ENCODE measurements at places on chromosomes 11 and 22.

- no peak for DNase-seq
Measured at GRCh38 chr22:17915188-17915587, 109.2 kb downstream of the MICAL3 start.

DNA sequence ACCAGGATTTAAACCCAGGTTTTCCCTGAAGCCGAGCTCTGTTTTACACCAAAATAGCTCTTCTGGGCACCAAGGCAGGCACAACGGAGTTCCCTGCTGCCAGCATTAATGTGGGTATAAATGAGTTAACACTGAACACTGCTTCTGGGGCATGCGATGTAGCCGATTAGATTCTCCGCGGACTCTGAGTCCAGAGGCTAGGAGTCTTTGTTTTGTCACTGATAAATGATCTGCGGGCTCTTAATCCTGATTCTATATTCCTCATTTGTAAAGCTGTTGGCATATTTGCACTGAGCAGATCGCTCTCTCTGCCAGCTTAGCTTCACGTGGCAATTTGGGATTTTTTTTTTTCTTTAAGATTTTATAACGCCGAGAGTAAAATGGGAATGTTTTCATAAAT, 16.8 kb upstream of the LDLRAD3 start:
- no peak for DNase-seq

GRCh38 chr22:48741540-48741939, 1086.1 kb downstream of the BRD1 start:
- DNase-seq: no peak

GRCh38 chr11:1086171-1087102, 11.8 kb downstream of the MUC2 start:
- DNase-seq: no peak

DNA sequence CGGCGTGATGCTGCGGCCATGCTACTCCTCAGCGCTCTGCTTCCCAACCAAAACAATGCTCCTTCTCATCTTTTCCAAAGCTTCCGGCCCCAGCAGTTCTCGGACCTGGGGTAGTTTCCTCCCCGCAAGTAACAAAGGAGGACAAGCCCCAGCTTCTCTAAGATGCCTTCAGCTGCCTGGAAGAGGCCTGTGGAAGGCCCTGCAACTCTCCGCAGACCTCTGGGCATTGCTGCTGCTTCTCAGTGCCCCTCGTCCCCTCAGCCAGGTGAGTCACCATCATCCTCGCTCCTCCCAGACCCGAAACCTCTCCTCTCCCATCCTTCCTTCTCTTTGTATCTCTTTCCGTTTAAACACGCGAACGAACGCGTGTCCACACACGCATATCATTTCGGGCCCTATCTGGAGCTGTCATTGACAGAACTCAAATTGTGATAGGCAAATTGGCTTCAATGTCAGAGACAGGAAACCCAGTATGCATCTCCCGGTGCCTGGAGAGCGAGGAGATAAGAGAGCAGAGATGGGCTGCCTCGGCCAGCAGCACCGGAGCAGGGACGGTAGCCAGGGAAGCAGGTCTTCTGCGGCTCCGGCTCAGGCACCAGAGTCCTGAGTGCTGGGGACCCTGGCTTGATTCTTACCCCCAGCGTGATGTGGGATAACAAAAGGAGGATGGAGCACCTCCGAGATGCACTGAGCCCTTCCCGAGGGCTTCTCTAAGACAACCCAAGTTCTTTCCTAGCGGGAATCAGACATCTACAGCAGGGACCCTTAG, 22.0 kb upstream of the JAM3 start:
- DNase-seq: no peak

DNA sequence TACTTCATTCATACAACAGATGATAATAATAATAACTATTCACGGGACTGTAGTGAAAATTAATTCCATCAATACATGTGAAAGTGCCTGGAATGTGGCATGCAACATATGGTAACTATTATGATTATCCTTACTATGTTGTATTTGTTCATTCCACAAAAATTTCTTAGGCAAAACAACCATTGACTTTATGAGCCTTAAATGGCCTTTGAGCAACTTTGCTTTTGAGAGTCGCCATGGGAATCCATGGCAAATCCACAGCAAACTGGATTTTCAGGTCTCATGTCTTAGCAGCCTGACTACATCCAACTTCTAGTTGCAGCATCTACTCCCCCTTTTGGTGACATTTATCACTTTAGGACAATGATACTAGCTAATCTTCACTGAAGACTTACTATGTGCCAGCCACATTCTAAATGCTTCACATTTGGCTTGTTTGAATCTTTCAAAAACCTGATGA, 56.8 kb downstream of the SLC1A2 start:
- DNase-seq: no peak

- DNase-seq: no peak
Measured at GRCh38 chr22:46826438-46827135, 64.1 kb downstream of the TBC1D22A start.

GRCh38 chr11:5626196-5626595, 1.4 kb downstream of the TRIM34 start:
- no peak for DNase-seq

- no peak for DNase-seq
Measured at GRCh38 chr11:11985016-11985715, 23.3 kb downstream of the DKK3 start.

- DNase-seq: no peak
Measured at GRCh38 chr11:128927108-128927461, 15.6 kb downstream of the TP53AIP1 start.

GRCh38 chr22:36682811-36683210, 20.7 kb downstream of the CACNG2 start:
- DNase-seq: no peak

- no peak for DNase-seq
Measured at GRCh38 chr11:57501953-57502352, 13.5 kb downstream of the SLC43A1 start.

DNA sequence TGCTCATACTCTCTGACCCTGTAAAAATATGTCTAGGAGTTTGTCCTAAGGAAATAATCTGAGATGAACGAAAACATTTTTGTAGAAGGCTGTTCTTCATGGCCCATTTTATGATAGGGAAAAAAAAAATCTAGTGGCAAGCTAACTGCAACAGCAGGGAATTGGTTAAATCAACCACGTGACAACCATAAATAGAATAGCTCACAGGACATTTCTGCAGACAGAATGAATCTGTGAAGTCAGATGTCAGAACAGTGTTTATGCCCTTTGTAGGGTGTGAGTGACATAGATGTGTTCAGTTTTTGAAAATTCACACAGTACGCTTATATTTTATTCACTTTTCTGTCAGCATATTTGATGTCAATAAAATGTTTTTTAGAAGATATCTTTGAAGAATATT, 16.1 kb downstream of the ARHGAP1 start:
- no peak for DNase-seq

All from NCI-H510A treated with DMSO at 0.1 percent for 48 hours (cell line).